ENCODE measurements at places on chromosomes 13 and 19.

GRCh38 chr19:46488551-46488950, 7.1 kb downstream of the PNMA8B start:
- no peak for DNase-seq

GRCh38 chr13:74039154-74039553, 95.0 kb downstream of the KLF12 start:
- no peak for DNase-seq

GRCh38 chr13:106610486-106610885, 42.5 kb upstream of the ARGLU1 start:
- DNase-seq = no peak

DNA sequence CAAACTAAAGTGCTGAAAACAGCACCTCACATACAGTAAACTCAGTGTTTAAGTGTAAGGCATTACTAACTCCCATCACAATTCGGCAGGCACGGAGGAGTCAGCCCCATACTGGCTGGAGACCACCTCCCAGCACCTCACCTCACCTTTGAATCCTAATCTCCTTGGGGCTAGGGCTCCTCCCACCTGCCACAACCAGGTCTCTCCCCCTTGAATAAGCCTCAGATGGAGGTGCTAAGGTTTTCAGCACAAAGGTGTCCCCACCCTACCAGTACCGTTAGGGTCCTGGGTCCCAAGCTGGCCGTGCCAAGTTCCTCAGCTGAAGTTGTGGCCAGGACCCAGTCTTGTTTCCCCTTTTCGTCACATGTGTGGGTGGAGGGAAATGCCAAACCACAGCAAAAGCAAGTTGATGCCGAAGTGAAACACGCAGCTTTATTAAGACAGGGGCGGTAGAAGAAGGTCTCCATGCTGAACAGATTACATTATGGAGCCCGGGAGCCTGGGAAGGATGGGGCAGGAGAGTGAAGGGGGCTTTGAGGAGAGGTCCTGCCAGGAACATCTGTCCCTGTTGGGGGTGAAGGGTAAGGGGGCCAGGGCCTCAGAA, at the start of gene IGFLR1:
IGFLR1 (minus strand) TSS at position 332 of the 604 bp plus-strand sequence. CDS start 1,272 bp downstream, outside the sequence.
- no peak for DNase-seq

- no peak for DNase-seq
Measured at GRCh38 chr13:60043262-60043661, 120.5 kb downstream of the DIAPH3 start.

- DNase-seq = peak; percentile 84
Measured at GRCh38 chr13:91133941-91134802, 213.3 kb upstream of the MIR17HG start.

- DNase-seq = no peak
Measured at GRCh38 chr19:11238041-11238440, 1.4 kb upstream of the ANGPTL8 start.

DNA sequence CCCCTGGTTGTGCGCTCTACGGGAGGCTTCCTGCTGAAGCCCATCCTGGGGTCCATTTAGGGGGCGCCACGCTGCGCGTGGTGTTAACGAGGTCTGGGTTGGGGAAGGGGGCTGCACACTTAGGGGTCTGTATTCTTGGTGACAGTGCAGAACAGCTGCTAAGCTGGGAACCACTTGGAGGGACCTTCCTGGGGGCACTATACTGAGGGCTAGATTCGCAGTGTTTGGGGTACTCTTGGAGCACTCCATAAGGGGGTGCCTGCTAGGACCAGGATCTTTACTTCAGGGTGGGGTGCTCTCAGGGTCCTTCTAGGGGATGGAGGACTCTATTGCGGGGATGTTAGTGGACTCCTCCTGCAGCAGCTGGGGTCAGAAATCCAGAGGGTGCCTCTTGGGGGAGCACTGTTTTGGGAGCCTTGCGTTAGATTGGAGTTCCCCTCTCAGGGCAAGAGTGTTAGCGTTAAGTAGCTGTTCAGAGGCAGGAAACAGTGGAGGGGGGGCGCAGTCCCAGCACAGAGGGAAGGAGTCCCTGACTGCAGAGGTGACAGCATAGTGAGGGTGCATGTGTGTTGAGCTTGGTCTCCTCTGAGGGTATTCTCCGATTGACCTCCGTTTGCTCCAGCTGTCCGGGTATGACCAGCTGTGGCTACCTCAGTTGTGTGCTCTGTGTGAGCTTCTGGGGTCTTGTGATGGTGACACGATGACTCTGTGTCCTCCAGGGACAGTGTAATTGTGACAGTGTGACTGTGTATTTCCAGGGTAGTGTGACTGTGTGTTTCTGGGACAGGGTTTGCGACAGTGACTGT, 1.1 kb downstream of the PDE4A start:
- DNase-seq = no peak

GRCh38 chr19:45049073-45049736, 10.4 kb downstream of the CLASRP start:
- no peak for DNase-seq

- DNase-seq = no peak
Measured at GRCh38 chr13:24071423-24072075, 89.0 kb upstream of the SPATA13 start.

DNA sequence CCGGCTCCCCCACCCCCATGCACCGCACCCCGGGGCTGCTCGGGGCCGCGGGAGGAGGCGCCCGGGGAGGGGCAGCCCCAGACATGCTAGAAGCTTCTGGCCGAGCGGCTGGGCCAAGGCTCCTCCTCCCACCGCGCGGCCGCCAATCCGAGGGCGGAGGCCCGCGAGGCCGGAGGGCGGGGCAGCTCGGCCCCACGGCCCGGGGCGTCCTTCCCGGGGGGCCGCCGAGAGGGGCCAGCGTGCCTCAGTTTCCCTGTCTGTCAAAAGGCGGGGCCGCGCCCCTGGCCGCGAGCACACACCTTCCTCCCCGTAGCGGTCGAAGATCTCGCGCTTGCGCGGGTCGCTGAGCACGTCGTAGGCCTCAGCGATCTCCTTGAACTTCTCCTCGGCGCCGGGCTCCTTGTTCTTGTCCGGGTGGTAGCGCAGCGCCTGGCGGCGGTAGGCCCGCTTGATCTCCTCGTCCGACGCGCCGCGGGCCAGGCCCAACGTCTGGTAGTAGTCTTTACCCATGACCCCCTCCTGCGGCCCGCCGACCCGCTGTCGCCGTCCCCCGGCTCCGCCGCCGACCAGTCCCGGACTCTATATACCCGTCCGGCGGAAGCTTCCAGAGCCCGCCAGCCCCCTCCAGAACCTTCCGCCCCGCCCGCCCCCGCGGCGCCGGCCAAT, at the start of gene DNAJB1:
DNAJB1 (minus strand) TSS at position 558 of the 666 bp plus-strand sequence; CDS start at position 510, 48 bp downstream.
- peak; percentile 69 for DNase-seq

GRCh38 chr19:10037367-10037766, 24.1 kb downstream of the RDH8 start:
- DNase-seq = no peak

DNA sequence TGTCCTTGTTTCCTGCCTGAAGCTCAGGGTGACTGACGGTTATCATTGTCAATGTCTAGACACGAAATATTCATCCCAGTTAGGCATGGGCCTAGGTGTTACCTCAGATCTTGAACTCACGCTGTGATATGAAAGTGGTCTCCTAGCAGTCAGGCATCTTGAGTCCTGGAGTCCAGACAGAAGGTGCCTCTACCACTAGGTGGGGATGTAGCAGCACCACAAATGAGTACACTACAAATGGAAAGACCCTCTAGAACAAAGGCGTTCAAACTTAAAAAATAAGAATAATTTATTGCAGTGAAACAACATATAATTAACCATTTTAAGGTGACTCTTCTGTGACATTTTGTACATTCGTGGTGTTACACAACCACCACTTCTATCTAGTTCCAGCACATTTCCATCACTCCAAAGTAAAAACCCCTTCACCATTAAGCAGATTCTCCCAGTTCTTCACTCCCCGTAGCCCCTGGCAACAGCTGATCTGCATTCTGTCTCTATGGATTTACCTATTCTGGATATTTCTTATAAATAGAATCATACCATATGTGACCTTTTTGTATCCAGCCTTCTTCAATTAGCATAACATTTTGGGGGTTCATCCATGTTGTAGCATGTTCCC, 11.9 kb upstream of the FRY start:
- peak; percentile 64 for DNase-seq

GRCh38 chr19:1850809-1851653, 2.7 kb upstream of the REXO1 start:
- no peak for DNase-seq

- no peak for DNase-seq
Measured at GRCh38 chr13:26950546-26950945, 190.0 kb upstream of the GPR12 start.

DNA sequence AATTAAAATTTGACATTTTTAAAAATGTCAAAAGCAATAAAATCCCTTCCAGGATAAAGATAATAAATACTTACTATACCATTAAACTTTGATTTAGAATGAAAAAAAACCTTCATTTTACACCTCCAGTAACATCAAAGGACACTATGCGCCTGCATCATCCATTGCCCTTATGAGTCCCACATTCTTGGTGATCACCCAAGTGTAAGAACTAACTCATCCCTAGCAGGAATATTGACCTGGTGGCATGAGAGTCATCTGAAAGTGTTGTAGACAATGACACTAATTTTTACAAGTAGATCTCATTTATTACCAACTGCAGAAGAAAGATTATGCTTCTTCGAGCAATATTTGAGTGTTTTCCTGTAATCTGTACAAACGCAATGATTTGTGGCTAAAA, 1128.9 kb downstream of the EFNB2 start:
- no peak for DNase-seq

DNA sequence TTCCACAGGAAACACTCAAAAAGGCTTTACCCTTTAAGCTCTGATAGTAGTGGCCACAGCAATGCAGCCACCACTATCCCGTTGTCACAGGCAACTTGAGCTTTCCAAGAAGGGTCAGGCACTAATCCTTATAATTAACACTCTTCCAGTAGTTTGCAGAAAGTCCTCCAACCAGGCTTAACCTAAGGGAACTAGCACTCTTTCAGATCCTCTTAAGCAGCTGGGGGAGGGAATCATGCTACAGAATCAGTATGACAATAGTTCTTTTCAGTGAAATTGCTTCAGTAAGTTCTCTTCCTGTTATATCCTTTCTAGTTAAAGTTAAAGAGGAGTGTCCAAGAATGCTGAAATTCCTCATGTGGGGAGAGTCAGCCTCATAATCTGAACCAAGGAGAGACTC, 82.2 kb downstream of the TNFSF11 start:
- no peak for DNase-seq

DNA sequence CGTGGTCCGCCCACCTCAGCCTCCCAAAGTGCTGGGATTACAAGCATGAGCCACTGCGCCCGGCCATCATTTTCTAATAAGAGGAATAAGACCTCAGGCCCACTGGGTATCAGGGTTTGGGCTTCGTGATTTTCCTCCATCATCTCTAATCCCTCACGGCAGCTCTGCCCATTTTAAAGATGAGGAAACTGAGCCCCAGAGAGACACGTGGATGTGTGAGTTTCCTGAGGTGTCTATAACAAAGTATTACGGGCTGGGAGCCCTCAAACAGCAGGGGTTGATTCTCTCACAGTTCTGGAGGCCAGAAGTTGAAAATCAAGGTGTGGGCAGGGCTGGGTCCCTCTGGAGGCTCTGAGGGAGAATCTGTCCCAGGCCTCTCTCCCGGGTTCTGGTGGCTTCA, 33.7 kb downstream of the MYO9B start:
- no peak for DNase-seq

DNA sequence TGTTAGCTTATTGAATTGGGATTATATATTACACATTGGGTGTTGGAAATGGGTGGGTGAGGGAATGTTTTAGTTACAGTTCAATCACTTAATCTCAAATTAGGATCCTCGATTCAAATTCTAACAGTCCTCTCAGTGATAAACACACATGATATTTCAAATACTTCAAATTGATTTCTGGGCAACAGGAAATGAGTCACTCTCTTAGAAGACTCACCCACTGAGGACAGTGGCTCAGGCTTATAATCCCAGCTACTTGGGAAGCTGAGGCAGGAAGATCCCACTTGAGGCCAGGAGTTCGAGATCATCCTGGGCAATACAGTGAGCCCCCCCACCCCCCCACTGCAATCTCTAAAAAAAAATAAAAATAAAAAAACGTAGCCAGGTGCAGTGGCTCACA, 435.3 kb downstream of the KLF12 start:
- no peak for DNase-seq

- DNase-seq = no peak
Measured at GRCh38 chr19:46056536-46056935, 15.7 kb upstream of the IGFL4 start.

GRCh38 chr19:55676383-55676782, 1.4 kb downstream of the EPN1 start:
- no peak for DNase-seq

- DNase-seq = no peak
Measured at GRCh38 chr13:20090349-20090748, 70.5 kb downstream of the GJA3 start.

GRCh38 chr19:54551293-54551692, 22.3 kb upstream of the LILRA2 start:
- no peak for DNase-seq

- DNase-seq = no peak
Measured at GRCh38 chr19:19372656-19373416, 32.6 kb upstream of the GATAD2A start.
